ENCODE measurements at places on chromosomes 2 and 18. TPM values are rescaled to one million over a fixed set of nuclear protein-coding genes. Genes with fewer than 3 reads are reported as not detected.

EVA1A gene
- 88.3 TPM for total RNA-seq

MAP3K19 gene
- not detected for total RNA-seq

SMAD7 gene
- total RNA-seq: 49.5 TPM

ATP6V1B1 gene
- total RNA-seq: not detected

CCDC148 gene
- total RNA-seq: not detected

KCNJ3 gene
- not detected for total RNA-seq

XPO1 gene
- total RNA-seq: 100 TPM

CXCR2 gene
- not detected for total RNA-seq

LYPD6B gene
- total RNA-seq: 9.4 TPM

LONRF2 gene
- total RNA-seq: 0.39 TPM

SIGLEC15 gene
- not detected for total RNA-seq

G6PC2 gene
- not detected for total RNA-seq

TXNDC9 gene
- total RNA-seq: 33.0 TPM

ACVR1C gene
- total RNA-seq: not detected

FAP gene
- 62.0 TPM for total RNA-seq

FMNL2 gene
- total RNA-seq: 42.5 TPM

SNORC gene
- total RNA-seq: 0.33 TPM

All from placental epithelial cell (primary cell).